RPMI7951 (cell line): ENCODE measurements at places on chromosomes 7 and 10. TPM values are rescaled to one million over a fixed set of nuclear protein-coding genes. Genes with fewer than 3 reads are reported as not detected.

COBL gene
- not detected in 2 replicates for total RNA-seq

TRIM74 gene
- not detected in 2 replicates for total RNA-seq

SYNPO2L gene
- not detected in 2 replicates for total RNA-seq

TET1 gene
- total RNA-seq, result 4.1 and 6.1 TPM in 2 replicates

DNA sequence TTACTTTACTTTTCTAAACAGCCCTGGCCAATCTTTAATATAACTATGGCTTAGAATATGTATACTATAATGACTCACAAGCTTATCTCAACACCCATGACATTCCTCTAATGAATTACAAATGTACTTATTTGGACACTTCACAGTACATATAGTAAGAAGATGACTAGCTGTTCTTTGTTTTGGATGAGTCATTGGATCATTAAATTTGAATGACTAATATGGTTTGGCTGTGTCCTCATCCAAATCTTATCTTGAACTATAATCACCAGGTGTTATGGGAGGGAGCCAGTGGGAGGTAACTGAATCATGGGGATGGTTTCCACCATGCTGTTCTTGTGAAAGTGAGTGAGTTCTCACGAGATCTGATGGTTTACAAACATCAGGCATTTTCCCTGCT lies 807.5 kb upstream of the SORCS1 start:
- DNase-seq, result peak; percentile 97

GRCh38 chr7:2521952-2522591 lies 2.5 kb downstream of the LFNG start:
- peak; percentile 87 for DNase-seq

GRCh38 chr10:112338957-112339356 lies 35.0 kb upstream of the ACSL5 start:
- DNase-seq, result no peak

DNA sequence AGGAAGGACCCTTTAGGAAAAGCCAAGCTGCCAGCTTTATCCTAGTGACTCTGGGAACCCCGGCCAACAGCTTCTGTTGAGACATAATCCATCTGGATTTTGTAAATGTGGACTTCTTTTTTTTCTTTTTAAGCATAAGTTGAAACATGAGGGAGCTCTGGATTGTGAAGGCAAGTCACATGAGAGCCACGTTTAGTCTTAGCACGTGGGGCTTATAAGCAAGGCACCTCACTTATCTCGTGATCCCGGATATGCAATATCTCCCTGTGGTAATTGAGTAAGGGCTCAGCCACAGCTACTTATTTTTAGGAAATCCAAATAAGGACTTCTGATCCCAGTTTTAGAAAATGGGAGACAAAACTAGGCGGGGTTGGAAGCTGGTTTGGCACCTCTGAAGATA lies 111.2 kb upstream of the PTN start:
- peak; percentile 49 for DNase-seq

GRCh38 chr7:132520591-132521280 lies 55.5 kb downstream of the PLXNA4 start:
- DNase-seq, result no peak

- no peak for DNase-seq
Observed at GRCh38 chr7:158291998-158292397, 295.6 kb downstream of the PTPRN2 start.

- DNase-seq, result no peak
Observed at GRCh38 chr10:79385804-79386531, 38.7 kb downstream of the PPIF start.

- peak; percentile 81 for DNase-seq
Observed at GRCh38 chr7:141071260-141071854, 2.5 kb upstream of the TMEM178B start.

GRCh38 chr7:22351329-22351692 lies 5.6 kb downstream of the RAPGEF5 start:
- no peak for DNase-seq

GRCh38 chr7:7491044-7491443 lies 44.6 kb downstream of the COL28A1 start:
- DNase-seq, result peak; percentile 54

DNA sequence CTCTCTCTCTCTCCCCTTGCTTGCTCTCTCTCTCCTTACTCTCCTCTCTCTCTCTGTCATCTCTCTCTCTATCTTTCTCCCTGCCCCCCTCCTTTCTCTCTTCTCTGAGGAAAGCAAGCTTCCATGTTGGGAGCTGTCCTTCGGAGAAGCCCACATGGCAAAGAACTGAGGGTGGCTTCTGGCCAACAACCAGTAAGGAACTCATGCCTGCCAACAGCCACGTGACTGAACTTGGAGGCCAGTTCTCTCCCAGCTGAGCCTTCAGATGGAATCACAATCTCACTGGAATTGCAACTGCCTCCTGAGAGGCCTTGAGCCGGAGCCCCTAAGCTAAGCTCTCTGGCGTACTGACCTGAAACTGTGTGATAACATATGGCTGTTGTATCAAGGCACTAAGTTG lies 12.0 kb upstream of the DHTKD1 start:
- peak; percentile 4 for DNase-seq

DNA sequence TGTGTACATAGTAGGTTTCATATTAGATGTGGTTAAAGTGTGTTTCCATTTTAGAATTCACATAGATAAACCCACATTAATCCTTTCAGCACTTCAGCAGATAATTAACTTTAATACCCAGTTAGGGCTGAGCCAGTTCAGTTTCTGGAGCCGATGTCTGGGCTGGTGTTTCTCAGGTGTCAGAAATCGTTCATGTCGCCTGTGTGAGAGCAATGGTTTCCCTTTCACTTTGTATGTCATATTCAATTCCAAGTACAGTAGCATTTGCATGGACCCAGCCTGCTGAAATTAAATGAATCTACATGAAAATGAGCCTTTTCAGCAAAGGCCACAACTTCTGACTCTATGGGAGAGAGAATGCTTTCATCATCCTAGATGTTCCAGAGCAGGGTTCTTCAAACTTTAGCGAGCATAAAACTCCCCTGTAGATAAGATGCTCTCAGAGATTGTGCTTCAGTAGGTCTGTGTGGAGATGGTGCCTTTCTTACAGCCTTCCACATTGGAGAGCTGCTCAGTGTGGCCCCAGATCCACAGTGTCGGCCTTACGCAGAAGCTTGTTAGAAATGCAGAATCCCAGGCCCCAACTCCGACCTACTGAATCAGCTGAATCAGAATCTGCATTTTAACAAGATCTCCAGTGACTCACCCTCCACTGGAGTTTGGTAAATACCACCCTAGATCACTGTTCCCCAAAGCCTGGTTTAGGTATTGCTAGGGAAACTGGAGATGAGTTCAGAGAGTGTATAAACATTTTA lies 19.6 kb downstream of the WIPF3 start:
- DNase-seq, result no peak

GRCh38 chr10:11115337-11115736 lies 97.7 kb downstream of the CELF2 start:
- DNase-seq, result no peak

DNA sequence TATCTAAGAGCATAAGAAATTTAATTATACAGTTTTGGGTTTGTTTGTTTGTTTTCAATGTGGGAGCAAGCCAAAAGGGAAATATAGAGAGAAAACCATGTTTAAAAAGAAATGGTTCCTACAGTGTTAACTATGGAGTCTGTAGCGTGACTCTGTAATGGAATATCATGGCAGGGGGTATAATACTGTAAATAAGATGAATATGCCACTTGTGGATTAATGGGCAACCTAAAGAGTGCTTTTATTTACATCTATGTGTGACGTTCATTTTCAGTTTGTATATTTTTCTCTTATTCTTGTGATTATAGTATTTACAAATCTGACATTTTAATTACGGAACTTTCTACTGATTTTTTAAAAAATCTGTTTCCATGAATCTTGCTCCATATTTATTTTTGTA lies 95.9 kb downstream of the POLL start:
- no peak for DNase-seq

- no peak for DNase-seq
Observed at GRCh38 chr7:84524714-84525694, 330.4 kb upstream of the SEMA3A start.

DNA sequence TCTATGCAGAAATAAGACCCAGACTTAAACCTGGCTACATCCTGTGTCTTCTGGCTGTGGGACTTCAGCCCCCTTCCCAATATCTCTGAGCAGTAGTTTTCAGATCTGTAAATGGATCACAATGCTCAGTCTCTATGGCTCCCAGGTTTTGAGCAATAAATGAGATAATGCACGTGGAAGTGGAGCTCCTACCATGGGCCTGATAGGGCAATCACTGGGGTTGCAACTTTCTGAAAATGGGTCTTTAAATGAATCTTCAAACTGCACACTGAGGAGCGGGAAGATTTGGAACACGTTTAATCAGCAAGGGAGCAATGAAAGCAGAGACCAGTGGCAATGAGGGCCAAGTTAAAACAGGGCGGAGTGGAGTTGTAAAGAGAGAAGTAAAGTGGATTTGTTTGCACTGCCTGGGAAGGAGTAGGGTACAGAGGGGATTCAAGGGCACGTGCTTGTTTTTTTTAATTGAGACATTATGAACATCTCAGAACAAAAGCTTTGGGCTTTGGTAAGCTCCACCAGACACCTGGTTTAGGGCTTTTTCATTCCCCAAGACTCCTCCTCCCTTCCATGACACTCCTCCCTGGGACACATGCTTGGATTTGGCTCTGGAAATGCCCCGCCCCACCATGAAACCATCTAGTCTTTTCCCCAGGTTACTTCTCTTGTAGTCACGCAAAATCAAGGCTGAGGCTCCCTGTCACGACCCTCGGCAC lies 42.7 kb downstream of the PAPSS2 start:
- no peak for DNase-seq
